Stimulated activated CD8-positive, alpha-beta memory T cell treated with anti-CD3 and anti-CD28 coated beads, Interleukin-7, amount 100 ng/mL, for 4 hours (primary cell): ENCODE measurements at places on chromosomes 4 and X.
A peak's percentile ranks its signal among the peaks of the same experiment; 100 is the strongest.

DNA sequence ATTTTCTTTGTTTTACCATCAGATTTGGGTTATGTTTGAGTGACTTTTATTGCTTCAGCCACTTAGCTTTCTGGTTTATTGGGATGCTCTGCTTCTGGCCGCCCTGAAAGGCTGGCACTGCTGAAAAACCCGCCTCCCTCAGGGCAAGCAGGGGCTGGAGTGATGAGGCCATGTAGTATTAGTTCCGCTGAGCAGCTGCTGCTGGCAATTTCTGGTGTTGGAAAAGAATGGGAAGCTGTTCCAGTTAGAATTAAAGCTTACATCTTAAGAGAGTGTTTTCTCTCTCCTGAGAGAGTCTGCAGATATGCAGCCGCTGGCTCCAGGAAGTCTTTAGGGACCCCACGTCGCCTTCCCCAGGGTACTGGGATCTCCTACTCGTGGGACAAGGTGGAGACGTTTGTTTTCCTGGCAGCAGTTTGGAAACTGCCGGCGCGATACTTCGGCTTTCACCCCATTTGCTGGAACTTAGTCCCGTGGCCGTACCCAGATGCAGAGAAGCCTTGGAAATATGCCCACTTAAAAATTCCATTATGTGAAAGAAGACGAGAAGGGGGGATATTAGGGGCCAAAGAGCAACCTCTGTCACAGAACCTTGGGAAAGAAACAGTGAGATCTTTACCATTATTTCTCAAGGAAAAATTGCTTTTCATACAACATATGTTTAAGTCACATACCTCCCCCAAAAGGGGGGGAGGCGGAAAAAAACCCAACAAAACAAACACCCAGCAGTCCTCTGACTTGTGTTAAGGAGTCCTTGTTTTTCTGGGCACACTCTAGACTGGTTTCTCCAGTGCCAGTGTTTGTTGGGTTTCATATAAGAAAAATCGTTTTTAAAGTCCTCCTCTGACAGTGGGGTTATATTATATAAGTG, 72.6 kb downstream of the TMEM131L start:
- DNase-seq, result no peak

GRCh38 chr4:185640811-185641675, 105.7 kb upstream of the PDLIM3 start:
- no peak for DNase-seq

- DNase-seq, result no peak
Measured at GRCh38 chrX:11461201-11462001, 168.2 kb downstream of the AMELX start.

DNA sequence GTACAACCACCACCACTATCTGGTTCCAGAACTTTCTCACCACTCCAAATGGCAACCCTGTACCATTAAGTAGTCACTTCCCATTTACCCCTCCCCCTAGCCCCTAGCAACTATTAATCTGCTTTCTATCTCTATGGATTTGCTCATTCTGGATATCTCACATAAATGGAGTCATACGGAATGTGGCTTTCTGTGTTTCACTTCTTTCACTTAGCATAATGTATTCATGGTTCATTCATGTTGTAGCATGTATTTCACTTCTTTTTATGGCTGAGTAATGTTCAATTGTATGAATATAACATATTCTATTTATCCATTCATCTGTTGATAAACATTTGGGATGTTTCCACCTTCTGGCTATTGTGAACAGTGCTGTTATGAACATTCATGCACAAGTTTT, 104.7 kb downstream of the AMMECR1 start:
- no peak for DNase-seq

DNA sequence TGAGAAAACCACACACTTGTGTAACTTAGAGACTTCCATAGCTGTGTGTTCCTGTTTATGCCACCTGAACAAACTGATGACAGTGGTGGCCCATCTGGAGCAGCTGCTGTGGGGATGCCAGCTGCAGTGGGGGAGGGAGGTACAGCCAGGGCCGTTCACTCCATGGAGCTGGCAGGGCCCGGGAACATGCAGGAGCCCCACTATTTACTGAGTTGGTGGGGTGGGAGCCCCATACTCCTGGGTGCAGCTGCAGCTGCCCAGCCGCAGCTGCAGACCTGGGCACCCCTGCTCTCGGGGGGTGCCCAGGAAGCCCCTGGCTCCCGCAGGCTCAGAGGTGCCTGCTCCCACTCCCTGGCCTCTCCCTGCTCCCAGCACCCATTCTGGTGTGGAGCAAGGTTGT, 398.6 kb upstream of the RASGEF1B start:
- DNase-seq, result no peak

GRCh38 chr4:77665381-77666069, 59.9 kb downstream of the CXCL13 start:
- DNase-seq, result no peak

DNA sequence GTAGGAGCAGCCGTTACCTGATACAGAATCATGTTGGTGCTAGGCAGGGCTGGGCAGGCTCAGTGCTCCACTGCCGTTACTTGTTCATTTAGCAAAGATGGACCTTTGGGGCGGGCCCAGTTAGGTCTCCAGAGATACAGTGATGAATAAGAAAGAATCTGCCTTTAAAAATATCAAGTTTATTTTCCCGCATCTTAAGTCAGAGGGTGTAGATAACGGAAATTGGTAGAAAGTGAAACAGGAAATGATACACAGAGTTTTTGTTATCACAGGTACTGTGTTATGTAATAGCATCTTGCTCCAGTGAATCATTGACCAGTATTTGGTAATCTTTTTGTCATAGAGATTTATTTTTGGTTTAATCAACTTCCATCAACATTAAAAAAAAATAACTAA, 5.5 kb downstream of the TMEM131L start:
- DNase-seq, result peak; percentile 21

DNA sequence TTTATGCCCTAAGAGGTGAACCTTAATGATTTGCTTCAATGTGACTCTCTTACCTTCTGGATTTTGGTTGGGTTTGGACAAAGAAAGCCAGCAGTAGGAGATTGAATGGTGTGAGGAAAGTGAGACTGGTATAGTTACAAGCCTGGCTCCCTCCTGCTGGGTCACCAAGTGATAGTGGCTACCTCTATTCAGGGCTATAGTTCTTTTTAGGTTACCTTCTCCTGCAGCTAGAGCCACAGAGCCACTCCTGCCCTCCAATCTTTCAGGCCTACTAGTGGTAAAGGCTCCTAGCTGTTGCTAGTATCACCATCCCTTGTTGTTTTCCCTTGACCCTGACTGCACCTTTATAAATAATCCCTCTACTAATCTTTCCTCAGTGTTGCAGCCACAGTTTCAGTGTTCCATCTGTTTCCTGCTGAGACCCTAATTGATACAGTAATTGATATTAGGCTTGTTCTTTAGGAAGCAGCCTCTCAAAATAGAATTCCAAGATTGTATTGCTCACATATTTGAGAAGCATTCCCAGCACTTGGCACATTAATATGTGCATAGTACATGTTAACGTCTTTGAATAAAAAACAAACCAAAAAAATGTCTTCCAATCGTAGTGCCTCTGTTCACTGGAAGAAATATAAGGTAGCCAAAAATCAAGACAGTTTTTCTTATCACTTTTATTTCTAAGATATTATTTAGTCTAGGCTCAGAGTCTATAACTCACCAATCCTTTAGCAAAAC, 82.3 kb downstream of the SRPX start:
- no peak for DNase-seq

DNA sequence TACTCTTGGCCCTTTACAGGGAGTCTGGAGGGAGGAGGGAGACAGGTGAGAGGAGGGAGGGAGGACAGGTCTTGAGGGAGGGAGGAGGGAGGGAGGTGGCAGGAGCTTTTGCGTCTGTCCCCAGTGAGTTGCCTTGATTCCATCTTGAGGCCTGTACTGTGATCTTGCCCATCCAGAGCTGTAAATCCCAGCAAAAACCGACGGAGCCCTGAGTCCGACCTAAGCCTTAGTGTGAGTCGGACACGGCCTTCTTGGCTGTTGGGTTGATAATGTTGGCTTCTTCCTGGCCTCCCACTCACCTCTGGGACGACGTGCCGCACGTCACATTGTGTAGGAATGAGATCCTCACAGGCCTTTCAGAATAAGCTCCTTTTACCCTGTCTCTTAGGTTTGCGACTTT, 72.5 kb downstream of the RGS12 start:
- DNase-seq, result no peak

DNA sequence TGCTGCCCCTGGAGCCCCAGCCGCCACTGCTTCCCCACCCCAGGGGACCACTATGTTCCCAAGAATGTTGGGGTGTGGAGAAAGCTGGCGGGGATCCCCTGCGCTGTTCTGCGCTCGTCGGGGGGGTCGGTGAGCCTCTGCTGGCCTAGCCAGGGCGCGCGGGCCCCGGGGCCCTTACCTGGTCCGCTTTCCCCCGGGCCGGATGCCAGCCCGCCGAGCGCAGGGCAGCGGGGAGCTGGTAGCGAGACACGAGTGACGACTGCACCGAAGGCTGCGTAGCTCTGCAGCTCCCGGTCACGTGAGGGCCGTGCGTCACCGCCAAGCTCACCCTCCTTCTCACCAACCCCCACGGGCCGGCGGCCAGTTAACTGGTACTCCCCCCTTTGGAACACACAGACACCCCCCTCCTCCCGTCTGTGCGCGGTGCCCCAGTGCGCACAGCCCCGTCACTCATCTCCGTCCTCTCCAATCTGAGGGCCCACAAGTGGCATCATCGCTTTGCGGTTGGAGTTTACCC, at the start of gene BEX1:
Gene BEX1, minus strand, starts transcription at position 254 of the 517 bp plus-strand sequence. CDS start 897 bp downstream, outside the sequence.
- DNase-seq, result no peak

GRCh38 chr4:110193822-110194761, 4.3 kb downstream of the ELOVL6 start:
- peak; percentile 69 for DNase-seq

GRCh38 chr4:143270256-143270838, 66.3 kb upstream of the GAB1 start:
- DNase-seq, result no peak

DNA sequence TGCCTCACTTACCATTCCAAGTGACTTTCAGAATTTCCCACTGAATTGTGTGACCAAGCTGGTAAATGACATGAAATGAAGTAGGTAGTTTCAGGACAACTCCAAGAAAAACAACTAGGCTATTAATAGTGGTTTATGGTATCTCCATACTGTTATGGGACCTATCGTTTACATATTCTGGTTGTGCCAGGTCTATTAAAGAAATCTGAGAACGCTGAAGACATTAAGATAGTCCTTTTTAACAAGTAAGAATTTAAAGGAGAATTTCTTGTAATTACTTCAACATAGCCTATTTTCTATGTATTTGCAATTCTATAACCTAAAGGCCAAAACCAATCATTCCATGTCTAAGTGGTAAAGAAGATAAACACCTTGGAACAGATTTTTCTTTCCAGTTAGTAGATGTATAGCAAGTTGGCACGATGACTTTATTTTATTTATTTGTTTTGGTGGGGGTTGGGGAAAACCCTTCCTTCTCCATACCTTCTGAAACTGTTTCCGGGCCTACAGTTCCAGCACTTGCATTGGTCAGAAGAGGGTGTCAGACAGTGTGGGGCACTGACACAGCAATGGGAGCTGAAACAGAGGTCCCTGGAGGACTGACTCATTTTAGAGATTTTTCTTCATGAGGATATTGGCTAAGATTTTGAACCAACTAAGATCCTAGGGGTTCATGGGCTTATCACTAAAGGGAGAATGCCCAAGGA, 7.6 kb upstream of the DCLK2 start:
- DNase-seq, result no peak

DNA sequence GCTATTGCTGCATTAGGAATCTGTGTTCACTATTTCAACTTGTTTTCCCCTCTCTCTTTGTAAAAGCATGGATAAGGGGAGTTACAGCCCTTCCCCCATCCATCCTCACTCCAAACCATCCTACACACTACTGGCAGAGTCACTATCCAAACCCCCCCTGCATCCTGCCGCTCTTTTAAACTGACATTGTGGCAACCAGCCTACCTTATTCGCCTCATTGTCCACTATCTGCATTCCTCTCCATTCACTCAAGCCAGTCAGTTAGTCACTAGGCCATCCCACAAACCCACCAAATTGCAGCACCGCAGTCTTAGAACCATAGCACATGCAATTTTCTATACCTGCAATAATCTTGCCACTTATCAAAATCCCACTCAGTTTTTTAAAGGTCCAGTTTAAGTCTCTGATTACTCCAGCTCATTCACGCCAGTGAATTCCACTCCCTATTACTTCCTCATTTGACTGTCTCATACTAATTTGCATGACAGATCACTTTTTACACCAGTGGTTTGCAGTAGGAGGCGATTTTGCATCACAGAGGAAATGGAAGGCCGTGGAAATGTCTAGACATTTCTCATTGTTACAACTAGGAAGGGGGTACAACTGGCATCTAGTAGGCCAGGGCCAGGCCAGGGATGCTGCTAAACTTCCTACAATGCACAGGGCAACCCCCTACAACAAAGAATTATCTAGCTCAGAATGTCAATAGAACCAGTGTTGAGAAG, 181.8 kb downstream of the HS6ST2 start:
- no peak for DNase-seq

DNA sequence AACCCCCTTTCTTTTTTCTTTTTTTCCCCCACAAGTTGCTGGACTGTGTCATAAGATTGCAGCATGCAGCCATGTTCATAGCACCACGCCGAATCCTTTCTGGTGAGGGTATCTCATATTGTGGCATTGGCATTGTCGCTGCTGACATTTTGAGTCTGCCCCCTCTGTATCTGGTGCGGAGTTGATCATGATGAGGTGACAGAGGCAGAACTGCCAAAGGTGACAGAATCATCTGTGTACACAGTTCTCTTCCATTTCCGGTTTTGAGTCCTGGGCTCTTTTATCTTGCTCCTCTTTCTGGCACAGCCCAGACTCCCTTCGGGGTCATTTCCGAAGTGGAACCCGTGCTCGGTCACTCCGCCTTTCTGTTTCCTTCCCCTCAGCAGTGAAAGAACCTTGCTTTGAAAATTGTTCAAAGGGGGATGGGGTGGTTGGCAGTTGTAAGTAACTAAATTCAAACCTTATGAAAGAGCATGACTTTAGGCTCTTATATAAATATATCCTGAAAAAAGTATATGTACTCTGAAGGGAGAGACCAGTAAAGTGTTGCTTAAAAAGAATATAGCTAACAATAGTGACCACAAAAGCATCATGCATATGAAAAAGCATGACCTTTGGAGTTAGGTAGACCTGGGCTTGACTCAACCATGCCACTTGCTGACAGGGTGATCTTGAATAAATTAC, 55.0 kb upstream of the BMP2K start:
- DNase-seq, result no peak

DNA sequence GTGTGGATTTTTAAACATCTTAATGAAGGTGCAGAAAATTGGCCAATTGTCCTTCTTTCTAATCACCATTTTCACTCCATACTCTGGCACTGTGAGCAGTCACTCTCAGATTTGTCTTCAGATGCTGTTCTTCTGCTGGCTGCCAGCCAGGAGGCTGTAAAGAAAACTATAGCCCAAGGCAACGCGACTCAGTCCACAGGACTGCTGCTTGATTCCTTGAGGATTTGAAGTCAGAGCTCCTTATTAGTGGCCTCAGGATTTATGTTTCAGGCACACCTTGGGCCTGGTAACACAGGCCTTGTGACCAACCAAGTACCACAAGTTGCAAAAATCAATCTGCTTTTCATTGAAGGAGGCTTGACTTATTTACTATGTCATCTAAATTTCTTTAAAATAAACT, 342.6 kb downstream of the GPM6A start:
- DNase-seq, result no peak

DNA sequence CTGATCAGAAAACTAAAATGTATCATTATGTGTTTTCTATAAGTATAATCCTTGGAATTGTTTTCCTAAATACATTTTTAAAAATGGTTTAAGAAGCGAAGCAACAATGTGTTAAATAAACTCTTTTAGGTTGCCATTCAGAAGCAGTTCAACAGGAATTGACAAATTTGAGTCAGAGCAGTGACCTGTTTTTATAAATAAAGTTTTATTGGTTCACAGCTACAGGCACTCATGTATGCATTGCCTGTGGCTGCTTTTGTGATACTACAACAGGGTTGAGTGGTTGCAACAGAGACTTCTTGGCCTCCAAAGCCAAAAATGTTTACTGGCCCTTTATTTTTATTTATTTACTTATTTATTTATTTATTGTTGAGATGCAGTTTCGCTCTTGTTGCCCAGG, 99.5 kb downstream of the FRMPD4 start:
- DNase-seq, result no peak
